ENCODE measurements at places on chromosomes 3 and 15.

- DNase-seq, result no peak
Measured at GRCh38 chr3:126895178-126896066, 87.5 kb upstream of the PLXNA1 start.

DNA sequence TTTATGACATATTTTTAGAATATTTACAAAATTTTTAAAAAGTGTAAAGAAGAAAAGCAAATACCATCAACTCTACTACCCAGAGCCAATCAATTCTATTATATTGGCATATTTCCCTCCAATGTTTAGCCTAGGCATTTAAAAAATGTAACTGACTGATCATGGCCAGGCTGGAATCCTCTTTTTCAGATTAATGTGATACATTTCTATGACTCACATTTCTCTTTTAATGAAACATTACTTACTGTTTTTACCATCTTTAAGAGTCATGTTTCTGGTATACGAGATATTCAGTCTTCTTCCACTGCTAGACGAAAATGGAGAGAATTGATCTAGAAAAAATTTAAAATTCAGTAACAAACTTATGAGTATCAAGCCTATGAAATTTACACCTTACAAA is 53.4 kb upstream of the DCUN1D1 start:
- no peak for DNase-seq

GRCh38 chr3:177906126-177906511 is 630.1 kb upstream of the KCNMB2 start:
- DNase-seq, result no peak

DNA sequence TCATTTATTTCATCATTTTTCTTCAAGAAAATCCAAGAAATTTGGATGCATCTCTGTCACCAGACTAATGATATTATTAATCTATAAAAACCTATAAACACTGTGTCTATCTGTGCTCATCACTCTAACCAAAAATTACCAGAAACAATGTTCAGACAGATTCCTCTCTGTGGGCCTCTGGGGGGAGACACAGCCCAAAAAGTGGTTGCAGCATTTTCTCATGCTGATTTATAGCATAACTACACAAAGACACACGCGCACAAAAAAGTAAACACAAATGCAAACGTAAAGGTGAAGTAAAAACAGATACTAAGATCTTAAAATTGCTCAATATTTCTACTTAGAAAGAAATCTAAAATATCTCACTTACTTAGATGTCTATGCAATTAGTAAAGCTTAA is 976.0 kb downstream of the GBE1 start:
- DNase-seq, result no peak

GRCh38 chr15:32888221-32888761 is 170.5 kb downstream of the GREM1 start:
- DNase-seq, result no peak

DNA sequence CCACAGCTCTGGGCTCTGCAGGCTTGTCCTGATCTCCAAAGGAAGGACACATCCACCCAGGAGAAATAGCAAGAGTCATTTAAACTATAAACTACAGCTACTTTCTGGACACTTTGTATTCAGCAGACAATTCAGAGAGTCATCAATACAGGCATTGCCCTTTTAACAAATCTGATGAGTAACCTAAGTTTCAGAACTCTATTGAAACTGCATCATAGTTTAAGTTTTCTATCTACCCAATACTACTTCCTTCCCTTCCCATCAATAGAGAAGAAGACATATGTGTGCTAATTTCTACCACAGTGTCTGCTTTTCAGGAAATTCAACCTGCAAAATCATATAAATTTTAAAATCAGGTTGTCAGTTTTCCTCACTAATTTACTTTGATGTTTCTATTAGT is 736.5 kb downstream of the IGSF11 start:
- no peak for DNase-seq

DNA sequence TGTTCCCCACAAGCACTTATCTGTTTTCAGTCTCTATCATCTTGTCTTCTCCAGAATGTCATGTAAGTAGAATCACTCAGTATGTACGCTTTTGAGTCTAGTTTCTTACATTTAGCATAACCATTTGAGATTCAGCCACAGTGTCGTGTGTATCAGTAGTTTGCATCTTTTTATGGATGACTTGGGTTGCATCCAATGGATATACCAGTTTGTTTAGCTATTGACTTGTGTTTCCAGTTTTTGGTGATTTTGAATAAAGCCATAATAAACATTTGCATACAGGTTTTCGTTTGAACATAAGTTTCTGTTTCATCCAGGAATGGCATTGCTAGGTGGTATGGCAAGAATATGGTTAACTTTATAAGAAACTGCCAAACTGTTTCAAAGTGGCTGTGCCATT is 12.1 kb downstream of the GRIP2 start:
- DNase-seq, result no peak

DNA sequence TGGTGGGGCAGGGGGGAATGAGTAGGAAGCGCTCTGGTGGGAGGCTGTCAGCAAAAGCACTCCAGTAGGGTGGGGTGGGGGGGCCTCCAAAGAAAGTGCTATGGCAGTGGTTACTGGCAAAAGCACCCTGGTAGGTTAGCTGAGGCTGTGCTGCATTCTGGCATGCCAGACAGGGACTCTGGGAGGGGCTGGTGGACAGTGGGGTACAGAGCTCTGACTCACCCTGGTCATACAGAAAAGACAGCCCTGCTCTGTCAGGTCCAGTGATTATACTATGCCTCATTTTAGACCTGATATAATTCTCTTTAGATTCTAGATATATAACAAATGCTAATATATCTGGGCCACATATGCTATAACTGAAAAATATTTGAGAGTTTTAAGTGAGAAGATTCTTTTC is 82.8 kb upstream of the CPNE4 start:
- DNase-seq, result no peak

- no peak for DNase-seq
Measured at GRCh38 chr3:32593903-32594525, 23.4 kb upstream of the DYNC1LI1 start.

DNA sequence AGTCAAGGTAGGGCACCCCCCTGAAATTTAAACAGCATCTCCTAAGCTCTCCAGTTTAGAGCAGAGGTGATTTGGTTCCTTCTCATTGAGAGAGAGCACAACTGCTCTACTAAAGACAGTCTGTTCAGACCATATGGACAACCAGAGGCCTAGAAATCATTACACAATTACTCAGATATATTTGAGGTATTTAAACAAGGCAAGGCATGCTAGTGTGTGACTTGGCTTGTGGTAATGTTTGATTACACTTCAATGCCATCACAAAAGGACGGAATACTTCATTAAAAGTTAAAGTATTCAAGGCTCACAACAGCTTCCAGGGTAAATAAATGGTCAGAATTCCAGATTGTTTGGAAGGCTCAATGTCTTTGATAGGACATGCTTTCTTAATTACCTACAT is 110.2 kb downstream of the LRTM1 start:
- no peak for DNase-seq

DNA sequence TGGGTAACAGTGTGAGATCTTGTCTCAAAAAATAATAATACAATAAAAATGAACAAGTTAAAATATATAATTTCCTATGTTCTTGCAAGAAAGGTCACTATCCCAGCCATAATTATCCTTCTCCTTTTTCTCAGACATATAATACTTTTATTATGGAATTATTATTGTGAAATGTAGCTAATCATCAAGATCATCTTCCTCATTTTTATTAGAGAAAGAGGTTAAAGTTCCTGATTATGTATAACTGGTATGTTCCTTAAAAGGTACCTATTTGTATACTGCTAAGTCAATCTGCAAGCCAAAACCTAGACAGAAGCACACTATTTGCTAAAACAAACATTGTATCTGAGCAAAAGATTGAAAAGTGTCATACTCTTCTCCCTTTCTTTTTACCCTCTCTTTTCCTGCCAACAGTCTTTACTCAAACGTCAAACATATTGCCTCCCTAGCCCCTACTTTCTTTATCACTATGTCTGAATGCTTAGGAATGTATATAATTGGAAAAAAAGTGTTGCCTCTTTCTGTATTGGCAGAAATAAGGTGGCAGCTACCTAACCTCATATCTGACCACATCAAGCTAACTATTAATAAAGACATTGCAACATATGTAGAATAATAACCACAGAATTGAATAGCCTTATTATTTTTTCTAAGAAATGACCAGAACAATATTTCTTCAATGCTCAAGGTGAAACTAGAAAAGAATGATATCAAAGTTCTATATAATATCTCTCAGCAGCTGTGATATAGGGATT is 18.5 kb downstream of the SEC11A start:
- no peak for DNase-seq

DNA sequence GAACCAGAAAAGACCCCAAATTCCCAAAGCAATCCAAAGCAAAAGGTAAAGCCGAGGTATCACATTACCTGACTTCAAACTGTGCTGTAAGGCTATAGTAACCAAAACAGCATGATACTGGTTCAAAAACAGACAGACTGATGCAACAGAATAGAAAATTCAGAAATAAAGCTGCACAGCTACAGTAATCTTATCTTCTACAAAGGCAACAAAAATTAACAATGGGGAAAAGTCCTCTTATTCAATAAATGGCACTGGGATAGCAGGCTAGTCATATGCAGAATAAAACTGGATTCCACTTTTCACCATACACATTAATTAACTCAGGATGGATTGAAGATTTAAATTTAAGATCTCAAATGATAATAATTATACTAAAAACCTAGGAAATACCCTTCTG is 392.6 kb upstream of the CBLB start:
- no peak for DNase-seq

- no peak for DNase-seq
Measured at GRCh38 chr15:32718227-32718820, 520 bp downstream of the GREM1 start.

- no peak for DNase-seq
Measured at GRCh38 chr15:33069161-33069560, 125.4 kb downstream of the FMN1 start.

GRCh38 chr3:54954521-54954920 is 26.7 kb upstream of the LRTM1 start:
- no peak for DNase-seq

GRCh38 chr3:150653110-150653561 is 50.0 kb downstream of the SELENOT start:
- no peak for DNase-seq

GRCh38 chr3:109902549-109902948 is 565.2 kb upstream of the DPPA4 start:
- DNase-seq, result no peak

- no peak for DNase-seq
Measured at GRCh38 chr3:188309437-188310269, 155.7 kb downstream of the LPP start.

DNA sequence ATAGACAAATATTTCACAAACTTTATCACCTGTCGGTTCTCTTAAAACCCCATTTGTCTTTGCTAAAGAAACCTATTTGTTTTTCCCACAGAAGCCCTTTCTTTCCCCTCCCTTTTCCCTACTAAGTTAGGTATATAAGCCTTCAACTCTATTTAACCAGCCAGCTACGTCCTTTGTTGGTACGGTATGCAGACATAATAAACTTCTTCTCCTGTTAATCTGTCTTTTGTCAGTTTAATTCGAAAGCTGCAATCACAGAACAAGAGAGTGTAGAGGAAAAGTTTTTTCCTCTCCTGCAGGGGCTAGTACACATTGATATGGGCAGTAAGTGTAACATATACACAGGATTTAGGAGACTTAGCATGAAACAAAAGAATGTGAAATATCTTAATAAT is 21.9 kb upstream of the C15orf39 start:
- no peak for DNase-seq

- DNase-seq, result no peak
Measured at GRCh38 chr15:44092221-44092620, 102.8 kb downstream of the FRMD5 start.

GRCh38 chr3:137612291-137612690 is 151.8 kb upstream of the SOX14 start:
- DNase-seq, result no peak

DNA sequence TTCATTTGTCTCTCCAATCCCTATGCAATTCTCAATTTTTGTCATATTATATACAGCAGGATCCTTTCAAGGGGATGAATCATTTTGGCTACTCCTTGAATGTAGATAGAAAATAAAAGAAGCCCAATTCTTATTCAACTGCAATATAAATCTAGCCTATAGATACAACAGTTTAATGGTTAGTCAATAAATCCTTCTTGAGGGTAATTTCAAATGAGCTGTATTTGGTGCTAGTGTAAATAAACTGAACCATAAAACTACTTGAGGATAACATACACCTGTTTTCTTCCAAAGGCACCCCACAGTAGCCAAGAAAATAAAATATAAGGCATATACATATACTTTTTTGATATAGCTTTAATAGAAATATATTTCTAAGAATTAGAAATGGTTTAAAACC is 830.3 kb downstream of the ROBO1 start:
- DNase-seq, result no peak

DNA sequence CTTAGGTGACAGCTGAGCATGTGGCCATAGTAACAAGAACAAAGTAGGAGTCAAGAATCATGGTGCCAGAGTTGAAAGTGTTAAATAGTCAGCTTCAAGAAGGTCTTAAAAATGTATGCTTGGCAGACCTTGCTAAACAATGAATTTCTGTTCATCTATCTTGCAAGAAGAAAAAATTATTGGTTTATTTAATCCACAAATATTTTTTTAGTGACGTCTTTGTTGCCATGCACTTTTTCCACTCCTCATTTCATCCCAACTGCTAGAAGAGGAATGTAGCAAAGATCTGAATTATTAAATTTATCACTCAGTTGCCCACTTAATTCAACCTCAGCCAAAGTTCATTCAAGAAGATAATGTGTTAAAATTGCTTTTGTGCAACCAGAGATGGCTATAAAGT is 3.2 kb upstream of the SLC4A7 start:
- DNase-seq, result no peak

DNA sequence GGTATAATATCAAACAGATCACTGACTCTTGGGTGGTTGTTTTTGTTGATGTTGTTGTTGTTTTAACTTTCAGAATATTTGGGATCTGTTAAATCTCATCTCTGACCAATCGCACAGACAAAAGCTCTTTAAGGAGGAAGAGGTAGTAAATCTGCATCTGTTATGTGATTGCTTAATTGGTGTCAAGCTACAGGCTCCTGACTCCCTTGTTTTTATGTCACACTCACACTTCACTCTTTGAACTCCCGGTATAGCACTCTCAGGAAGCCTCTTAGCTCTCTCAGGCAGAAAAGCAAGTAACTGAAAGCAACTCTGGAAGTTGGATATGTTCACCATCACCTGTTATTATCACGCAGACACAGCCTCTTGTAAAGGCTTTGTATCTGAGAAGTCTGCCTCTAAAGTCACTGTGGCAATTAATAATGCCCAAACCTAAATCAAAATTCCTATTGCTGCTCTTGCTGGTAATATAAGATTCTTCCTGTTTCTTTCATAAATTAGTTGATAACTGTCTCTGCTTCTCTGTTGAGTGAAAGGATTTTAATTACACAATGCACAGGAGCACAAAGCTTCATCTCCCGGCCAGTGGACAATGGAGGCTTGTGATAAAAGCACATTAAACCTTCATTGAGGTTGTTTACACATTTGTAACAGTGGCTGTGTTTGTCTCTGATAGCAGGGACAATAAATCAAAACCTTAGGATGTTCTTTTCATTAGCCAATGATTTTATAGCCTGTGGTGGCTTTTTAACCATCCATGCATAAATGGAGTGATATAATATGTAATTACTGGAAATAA is 576.7 kb downstream of the MFSD1 start:
- DNase-seq, result no peak

All from stimulated activated CD4-positive, alpha-beta T cell treated with anti-CD3 and anti-CD28 coated beads, Interleukin-12 subunit alpha, Interleukin-12 subunit beta, amount 100 ng/mL, for 48 hours (primary cell).